Fibroblast of lung (primary cell): ENCODE measurements at places on chromosomes 4 and X. TPM values are rescaled to one million over a fixed set of nuclear protein-coding genes. Genes with fewer than 3 reads are reported as not detected.
A peak's percentile ranks its signal among the peaks of the same experiment; 100 is the strongest.

- no peak overlapping the region for H3K4me3 ChIP-seq
- DNase-seq: no peak
- no peaks in the 10 kb centered on the region for H3K36me3 ChIP-seq
- no peaks in the 10 kb centered on the region for H3K27me3 ChIP-seq
- H3K4me1 ChIP-seq: no peaks in the 10 kb centered on the region
These were observed 704.8 kb upstream of the TENM3 start for GRCh38 chr4:181538431-181538830.

GRCh38 chr4:42371305-42372252 is 25.7 kb upstream of the SHISA3 start:
- H3K36me3 ChIP-seq: no peaks in the 10 kb centered on the region
- H3K4me1 ChIP-seq: no peaks in the 10 kb centered on the region
- DNase-seq: peak; percentile 50

GRCh38 chr4:53764761-53765490 is 173.6 kb upstream of the LNX1 start:
- H3K4me3 ChIP-seq: no peak overlapping the region
- peak; percentile 60 for DNase-seq
- H3K27me3 ChIP-seq: no peaks in the 10 kb centered on the region
- H3K4me1 ChIP-seq: peaks cover 26% of the 10 kb centered on the region
- H3K27ac ChIP-seq: peak overlapping the region; percentile 63
- no peaks in the 10 kb centered on the region for H3K36me3 ChIP-seq

DNA sequence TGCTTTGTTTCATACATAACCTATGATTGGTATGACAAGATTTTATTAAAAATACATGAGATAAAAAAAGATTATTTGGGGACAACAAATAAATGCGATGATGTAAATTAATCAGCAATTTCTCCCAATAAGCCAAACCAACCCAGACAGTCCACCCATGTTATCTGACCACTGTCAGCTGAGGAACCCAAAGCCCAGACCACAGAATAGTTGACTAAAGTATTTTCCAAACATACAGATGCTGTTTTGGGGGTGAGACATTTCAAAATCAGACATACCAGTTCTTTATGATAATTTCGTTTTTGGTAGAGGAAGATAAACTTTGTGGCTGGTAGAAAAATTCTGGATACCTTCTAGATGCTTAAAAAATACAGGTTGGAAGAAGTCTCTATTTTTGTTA is 650.8 kb upstream of the FAM241A start:
- no peaks in the 10 kb centered on the region for H3K36me3 ChIP-seq
- H3K4me3 ChIP-seq: no peak overlapping the region
- no peaks in the 10 kb centered on the region for H3K4me1 ChIP-seq

- H3K36me3 ChIP-seq: no peaks in the 10 kb centered on the region
- H3K27ac ChIP-seq: no peak overlapping the region
- H3K4me1 ChIP-seq: peaks cover 2% of the 10 kb centered on the region
- no peak overlapping the region for H3K4me3 ChIP-seq
- H3K27me3 ChIP-seq: no peaks in the 10 kb centered on the region
These were observed 565.7 kb upstream of the FAT1 start for GRCh38 chr4:187289371-187289770.

DNA sequence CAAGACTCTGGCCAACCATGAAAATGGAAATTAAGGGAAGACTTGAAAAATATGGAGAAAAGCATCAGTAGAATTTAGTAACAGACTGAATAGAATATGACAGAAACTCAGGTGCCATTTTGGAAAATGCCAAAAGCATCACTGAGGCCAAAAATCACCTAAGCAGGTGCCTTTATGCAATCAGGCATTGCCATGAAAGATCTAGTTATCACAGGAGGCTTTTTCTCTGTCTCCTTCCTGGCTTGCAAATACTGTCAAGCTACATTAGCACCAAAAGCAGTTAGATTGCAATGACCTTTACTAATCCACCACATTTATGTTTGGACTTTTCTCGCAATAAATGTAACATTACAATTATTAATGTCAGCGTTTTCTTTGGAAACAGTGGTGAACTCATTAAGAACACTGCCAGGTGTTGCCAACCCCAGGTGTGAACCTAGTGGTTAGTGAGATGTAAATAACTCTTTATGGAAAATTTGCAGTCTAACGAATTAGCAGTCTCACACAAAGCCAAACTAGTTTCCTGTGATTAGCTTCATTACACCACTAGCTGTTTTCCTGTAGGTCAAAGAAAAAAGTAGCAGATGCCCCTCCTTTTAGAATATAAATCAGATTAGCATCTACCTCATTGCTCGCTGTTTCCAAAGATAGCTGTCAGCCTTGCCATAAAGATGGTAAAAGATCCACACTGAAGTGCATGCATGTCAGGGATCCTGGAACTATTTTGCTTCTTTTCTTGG is 1568.4 kb upstream of the TENM3 start:
- no peak overlapping the region for H3K4me3 ChIP-seq
- DNase-seq: no peak
- H3K27me3 ChIP-seq: no peaks in the 10 kb centered on the region
- H3K36me3 ChIP-seq: no peaks in the 10 kb centered on the region
- no peaks in the 10 kb centered on the region for H3K4me1 ChIP-seq
- no peak overlapping the region for H3K27ac ChIP-seq

DNA sequence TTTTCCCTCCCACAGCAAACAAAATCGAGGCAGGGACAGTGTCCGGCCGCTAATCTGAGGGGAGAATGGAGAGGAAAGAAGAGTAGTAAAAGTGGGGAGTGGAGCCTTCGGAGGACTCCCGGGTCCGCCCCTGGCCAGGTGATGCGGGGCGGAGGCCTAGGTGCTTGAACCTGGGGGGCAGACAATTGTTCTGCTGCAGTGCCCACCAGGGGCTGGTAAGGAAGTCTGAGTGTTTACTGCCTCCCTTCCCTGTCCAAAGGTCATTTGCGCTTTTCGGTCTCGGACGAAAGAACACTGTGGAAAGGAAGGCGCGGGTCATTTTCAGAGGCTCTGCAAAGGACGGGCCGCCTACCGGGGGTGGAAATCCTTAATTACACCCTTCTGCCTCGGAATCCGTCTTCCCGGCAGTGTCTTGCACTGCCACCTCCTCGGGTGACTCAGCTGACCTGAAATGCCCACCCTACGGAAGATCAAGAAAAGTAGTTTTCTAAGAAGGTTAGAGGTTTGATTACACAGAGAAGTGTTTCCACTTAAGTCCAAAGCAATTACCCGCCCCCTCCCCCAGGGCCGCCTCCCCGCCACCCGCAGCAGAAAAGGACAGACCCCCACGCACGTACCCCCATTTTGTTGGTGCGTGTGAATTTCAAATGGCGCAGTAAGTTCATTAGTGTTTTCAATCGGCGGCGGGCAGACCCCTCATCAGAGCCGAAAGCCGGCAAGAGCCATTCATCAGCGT is 99.9 kb upstream of the TENM3 start:
- H3K4me1 ChIP-seq: no peaks in the 10 kb centered on the region
- peak; percentile 65 for DNase-seq
- H3K36me3 ChIP-seq: no peaks in the 10 kb centered on the region

- H3K4me3 ChIP-seq: no peak overlapping the region
- H3K27me3 ChIP-seq: no peaks in the 10 kb centered on the region
- H3K4me1 ChIP-seq: no peaks in the 10 kb centered on the region
- no peak overlapping the region for H3K27ac ChIP-seq
- H3K36me3 ChIP-seq: no peaks in the 10 kb centered on the region
These were observed 1080.9 kb downstream of the FAT4 start for GRCh38 chr4:126395664-126396063.

GRCh38 chrX:153596981-153597750 is 1.8 kb downstream of the CCNQ start:
- peaks cover 2% of the 10 kb centered on the region for H3K4me1 ChIP-seq
- no peak for DNase-seq
- H3K4me3 ChIP-seq: no peak overlapping the region
- peaks cover 1% of the 10 kb centered on the region for H3K36me3 ChIP-seq
- no peak overlapping the region for H3K27ac ChIP-seq

DNA sequence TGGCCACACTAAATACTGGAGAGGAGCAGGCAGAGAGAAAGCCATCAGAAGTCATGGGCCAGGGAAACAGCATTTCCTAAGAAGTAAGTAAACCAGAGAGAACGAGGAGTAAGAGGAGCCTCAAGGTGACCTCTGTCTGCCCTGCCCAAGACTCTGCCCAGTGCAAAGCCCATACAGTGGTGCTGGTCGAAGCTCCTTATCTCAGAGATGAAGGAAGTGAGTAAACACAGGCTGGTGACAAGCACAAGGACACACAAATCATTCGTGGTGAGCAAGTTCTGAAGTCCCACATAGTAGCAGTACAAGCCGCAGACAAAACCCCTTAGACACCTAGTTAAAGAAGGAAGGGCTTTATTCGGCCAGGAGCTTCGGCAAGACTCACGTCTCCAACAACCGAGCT is 62.7 kb downstream of the DCTD start:
- no peak overlapping the region for H3K4me3 ChIP-seq
- no peaks in the 10 kb centered on the region for H3K4me1 ChIP-seq
- DNase-seq: no peak

GRCh38 chr4:55351824-55352223 is 5.8 kb downstream of the SRD5A3 start:
- peaks cover 4% of the 10 kb centered on the region for H3K4me1 ChIP-seq
- peak; percentile 21 for DNase-seq
- no peak overlapping the region for H3K27ac ChIP-seq
- no peaks in the 10 kb centered on the region for H3K27me3 ChIP-seq
- no peaks in the 10 kb centered on the region for H3K36me3 ChIP-seq

DNA sequence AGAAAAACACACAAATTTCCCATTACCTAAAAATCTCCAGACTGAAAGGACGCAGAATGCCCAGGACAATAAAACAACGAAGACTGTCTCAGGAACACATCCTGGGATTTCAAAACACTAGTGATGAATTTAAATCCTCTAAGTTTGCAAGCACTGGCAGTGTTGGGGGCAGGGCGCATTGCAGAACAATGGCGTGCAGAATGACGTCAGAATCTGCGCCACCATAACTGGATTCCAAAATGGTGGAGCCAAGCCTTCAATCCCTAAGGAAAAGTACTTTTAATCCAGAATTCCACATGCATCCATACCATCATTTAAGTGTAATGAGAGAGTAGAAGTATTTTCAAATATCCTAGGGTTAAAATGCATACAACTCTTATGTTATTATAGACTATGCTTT is 679.1 kb downstream of the TRIML1 start:
- H3K4me1 ChIP-seq: no peaks in the 10 kb centered on the region
- no peaks in the 10 kb centered on the region for H3K36me3 ChIP-seq

- H3K27me3 ChIP-seq: no peaks in the 10 kb centered on the region
- no peaks in the 10 kb centered on the region for H3K36me3 ChIP-seq
- no peak for DNase-seq
These were observed 109.6 kb downstream of the LDB2 start for GRCh38 chr4:16788868-16789267.

DNA sequence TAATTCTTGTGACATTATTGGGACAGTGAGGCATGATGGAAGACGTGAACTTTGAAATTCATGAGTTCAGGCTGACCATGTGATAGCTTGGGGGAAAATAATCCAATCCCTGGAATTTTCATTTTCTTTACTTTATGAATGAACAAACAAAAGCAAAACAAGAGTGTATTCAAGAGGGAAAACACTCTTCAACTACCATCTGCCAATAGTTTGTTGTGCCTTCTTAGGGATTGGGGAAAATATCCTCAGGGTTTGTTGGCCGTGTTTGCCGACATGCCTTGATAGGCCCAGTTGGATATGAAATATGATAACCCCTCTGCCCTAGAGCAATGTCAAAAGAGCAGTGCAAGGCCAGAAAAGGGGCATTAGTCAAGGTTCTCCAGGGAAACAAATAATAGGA is 80.8 kb upstream of the CLNK start:
- H3K36me3 ChIP-seq: no peaks in the 10 kb centered on the region
- no peak overlapping the region for H3K4me3 ChIP-seq
- H3K4me1 ChIP-seq: peaks cover 2% of the 10 kb centered on the region
- no peak overlapping the region for H3K27ac ChIP-seq

- no peak overlapping the region for H3K27ac ChIP-seq
- H3K4me3 ChIP-seq: no peak overlapping the region
- DNase-seq: no peak
- no peaks in the 10 kb centered on the region for H3K36me3 ChIP-seq
- no peaks in the 10 kb centered on the region for H3K4me1 ChIP-seq
- no peaks in the 10 kb centered on the region for H3K27me3 ChIP-seq
These were observed 46.0 kb upstream of the TLL1 start for GRCh38 chr4:165827018-165827417.

DNA sequence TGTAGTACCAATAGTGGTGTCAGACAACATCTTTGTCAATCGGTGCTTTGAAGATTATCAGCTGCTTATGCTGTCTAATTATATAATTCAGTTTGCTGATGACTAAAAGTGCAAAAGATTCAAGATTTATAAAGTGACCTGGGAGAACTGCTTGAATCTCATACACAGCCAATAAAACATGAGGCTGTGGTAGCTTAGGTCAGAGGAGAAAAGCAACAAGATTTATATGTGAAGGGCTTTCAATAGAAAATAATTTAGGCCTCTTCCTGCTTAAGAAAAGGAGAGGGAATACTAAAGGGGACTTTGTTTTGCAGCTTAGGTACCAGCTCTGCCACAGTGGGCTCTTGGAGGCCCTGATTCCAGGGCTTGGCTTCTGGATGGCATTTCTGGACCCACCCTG is 111.0 kb upstream of the MAD2L1 start:
- H3K4me3 ChIP-seq: no peak overlapping the region
- DNase-seq: no peak
- no peaks in the 10 kb centered on the region for H3K4me1 ChIP-seq
- H3K27ac ChIP-seq: no peak overlapping the region
- H3K27me3 ChIP-seq: no peaks in the 10 kb centered on the region

DNA sequence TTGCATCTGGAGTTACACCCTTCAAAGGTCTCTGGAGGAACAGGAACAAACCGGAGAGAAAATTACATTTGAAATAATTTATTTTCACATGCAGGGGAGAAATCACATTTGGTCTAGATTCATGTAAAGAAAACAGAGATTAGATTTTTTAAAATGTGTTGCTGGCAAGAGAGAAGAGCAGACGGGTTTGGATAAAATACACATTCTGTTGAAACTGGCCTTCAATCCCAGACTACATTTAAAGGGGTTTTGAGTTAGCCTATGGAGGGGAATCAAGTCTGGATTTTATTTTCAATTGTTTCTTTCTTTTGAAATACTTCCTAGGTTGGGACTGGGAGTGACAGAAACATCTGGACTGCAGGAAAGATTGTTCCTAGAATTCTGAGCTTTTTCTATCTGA is 180.8 kb downstream of the NHS start:
- H3K4me1 ChIP-seq: peaks cover 14% of the 10 kb centered on the region
- H3K4me3 ChIP-seq: no peak overlapping the region
- no peaks in the 10 kb centered on the region for H3K27me3 ChIP-seq

GRCh38 chrX:129732857-129733256 is 5.9 kb upstream of the XPNPEP2 start:
- H3K4me3 ChIP-seq: no peak overlapping the region
- no peaks in the 10 kb centered on the region for H3K36me3 ChIP-seq
- no peak for DNase-seq
- H3K4me1 ChIP-seq: peaks cover 2% of the 10 kb centered on the region
- no peak overlapping the region for H3K27ac ChIP-seq

Gene SPRY1
- total RNA-seq: 14.9 and 21.3 TPM in 2 replicates

Gene ANXA10
- total RNA-seq: 0.17 and 0.26 TPM in 2 replicates

Gene MGARP
- 12.3 and 15.2 TPM in 2 replicates for total RNA-seq

Gene GPRASP3
- total RNA-seq: 5.9 and 9.7 TPM in 2 replicates

Gene CSAG1
- not detected in 2 replicates for total RNA-seq

Gene ANKRD50
- 21.3 and 28.4 TPM in 2 replicates for total RNA-seq

Gene RASL11B
- 0.26 and 2.1 TPM in 2 replicates for total RNA-seq
